ENCODE measurements at places on chromosomes 13 and 19.

- DNase-seq, result no peak
Measured at GRCh38 chr13:43694146-43694664, 92.6 kb downstream of the ENOX1 start.

GRCh38 chr19:12994701-12995595, at the start of gene NFIX:
Gene NFIX, plus strand, starts transcription at chr19:12995475. Its CDS starts 363 bp downstream, at chr19:12995838.
- peak; percentile 76 for DNase-seq

DNA sequence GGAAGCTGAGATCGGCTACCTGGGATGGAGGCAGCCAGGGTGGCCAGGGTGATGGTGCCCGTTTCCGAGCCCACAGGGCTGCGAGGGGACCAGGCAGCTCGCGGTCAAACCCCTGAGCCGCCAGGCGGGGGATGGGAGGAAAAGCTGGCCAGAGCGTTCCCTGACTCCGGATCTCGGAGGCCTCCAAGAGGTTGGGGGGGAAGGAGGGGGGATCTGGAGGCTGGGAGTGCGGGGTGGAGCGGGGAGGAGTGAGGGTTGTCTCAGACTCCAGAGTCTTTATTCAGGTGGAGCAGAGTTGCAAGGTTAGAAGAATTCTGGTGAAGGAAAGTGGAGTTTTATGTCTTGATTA, 1.1 kb downstream of the CACNG7 start:
- DNase-seq, result no peak

GRCh38 chr19:3736106-3736724, 25.3 kb downstream of the APBA3 start:
- no peak for DNase-seq

- DNase-seq, result no peak
Measured at GRCh38 chr13:51776179-51776578, 27.8 kb downstream of the DHRS12 start.

DNA sequence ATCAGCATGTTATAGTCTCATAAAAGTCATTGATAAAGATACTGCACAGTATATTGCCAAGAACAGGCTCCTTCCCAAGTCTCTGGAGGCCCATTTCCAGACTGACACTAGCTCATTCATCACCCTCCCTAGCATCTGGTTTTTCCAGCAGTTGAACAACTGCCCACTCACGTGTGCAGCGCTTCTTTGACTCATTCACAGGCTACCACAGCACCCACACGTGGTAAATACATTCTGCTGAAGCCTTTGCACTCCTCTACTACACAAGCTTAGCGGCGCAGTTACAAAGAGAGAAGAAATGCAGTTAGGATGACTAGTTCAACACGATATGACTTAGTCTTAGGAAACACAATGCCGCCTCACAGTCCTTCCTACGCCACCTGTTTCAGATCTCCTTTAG, 87.7 kb downstream of the DOCK9 start:
- peak; percentile 4 for DNase-seq
